ENCODE measurements at places on chromosomes 12 and 14.

DNA sequence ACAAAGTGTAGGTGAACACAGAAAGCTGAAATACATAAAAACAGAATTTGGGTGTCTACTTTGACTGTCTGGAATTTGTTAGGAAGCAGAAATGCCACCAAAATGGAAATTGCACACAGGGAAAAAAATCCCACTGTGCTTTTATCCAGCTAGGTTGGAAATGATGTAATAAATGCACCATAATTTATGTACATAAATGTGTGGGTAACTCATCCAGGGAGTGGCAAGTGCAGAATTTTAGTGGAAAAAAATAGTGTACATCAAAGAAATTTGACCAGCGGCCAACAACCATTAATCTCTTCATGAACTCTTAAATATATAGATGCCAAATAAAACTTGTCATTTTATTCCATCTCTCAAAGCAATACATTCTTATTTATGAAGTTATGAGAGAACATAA lies 105.6 kb downstream of the LLPH start:
- DNase-seq = no peak

DNA sequence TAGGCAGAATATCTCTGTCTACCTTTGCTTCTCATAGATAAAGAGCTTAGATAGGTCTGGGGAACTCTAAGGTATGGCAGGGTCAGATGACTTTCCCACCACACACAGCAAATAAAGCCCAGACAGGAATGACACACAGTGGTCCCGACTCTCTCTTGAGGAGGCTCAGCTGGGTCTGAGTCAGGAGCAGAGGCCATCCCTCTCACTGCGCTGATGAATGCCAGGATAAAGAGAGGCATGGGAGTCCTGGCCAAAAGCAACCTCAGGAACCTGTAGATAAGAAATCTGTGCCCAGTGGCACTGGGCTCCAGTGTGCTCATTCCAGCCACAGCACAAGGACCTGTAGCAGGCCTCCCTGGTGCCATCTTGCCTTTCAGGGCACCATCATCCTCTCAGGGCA lies 129.4 kb upstream of the PARP11 start:
- no peak for DNase-seq

DNA sequence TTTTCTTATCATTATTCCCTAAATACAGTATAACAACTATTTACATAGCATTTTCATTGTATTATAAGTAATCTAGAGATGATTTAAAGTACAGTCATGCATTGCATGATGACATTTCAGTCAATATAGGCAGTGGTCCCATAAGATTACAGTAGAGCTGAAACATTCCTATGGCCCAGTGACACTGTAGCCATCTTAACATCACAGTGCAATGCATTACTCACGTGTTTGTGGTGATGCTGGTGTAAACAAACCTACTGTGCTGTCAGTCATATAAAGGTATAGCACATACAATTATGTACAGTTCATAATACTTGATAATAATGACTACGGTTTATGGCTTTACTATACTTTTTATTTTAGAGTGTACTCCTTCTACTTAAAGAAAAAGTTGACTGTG lies 13.3 kb downstream of the LLPH start:
- DNase-seq = no peak

DNA sequence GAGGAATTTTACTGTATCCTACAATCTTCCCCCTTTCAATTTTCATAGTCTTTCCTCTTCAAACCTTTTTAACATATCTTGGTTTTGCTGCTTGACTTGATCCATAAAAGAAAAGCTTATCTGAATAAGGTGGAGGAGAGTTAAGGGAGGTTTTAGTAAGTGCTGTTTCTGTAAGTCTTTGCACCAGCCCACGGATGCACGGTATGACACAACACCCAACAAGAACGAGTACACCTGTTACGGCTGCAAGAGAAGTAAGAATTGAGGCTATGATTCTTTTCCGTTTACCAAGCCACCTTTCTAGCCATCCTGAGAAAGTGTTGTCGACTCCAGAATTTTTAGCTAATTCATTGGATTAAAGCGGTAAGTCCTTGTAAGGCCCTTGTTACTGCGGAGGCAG lies 26.1 kb upstream of the CPNE8 start:
- no peak for DNase-seq

GRCh38 chr14:71497645-71498086 lies 434.6 kb upstream of the RGS6 start:
- DNase-seq = peak; percentile 73

DNA sequence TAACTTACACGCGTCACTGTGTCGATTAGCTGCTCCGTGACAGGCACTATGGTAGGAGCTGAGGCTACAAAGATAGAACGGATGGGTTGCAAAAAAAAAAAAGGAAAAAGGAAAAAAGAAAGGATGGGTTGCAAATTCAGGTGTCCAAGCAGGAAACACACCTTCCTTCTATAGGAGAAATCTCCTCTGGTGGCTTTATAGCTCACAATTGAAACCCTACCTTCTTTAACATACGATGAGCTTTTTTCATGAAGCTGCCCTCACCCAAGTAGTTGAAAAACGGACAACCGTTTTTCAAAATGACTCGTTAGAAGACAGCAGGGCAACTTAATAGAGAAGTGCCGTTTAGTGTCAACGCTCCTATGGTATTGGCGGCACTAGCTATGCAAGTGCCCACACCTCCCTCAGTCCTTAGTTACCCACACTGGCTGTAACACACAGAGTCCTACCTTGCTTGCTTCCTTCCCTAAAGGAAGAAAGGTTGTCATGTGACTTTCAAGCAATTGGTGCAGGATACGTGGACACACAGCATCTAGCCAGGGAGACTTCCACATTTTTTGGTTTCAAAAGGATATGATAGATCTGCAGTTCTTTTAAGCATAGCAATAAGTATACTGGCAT lies 682 bp upstream of the TRIP11 start:
- DNase-seq = peak; percentile 65
